ENCODE measurements at places on chromosomes 11 and 22.

- no peak for DNase-seq
These were observed 7.6 kb downstream of the AP2A2 start for GRCh38 chr11:933142-933851.

DNA sequence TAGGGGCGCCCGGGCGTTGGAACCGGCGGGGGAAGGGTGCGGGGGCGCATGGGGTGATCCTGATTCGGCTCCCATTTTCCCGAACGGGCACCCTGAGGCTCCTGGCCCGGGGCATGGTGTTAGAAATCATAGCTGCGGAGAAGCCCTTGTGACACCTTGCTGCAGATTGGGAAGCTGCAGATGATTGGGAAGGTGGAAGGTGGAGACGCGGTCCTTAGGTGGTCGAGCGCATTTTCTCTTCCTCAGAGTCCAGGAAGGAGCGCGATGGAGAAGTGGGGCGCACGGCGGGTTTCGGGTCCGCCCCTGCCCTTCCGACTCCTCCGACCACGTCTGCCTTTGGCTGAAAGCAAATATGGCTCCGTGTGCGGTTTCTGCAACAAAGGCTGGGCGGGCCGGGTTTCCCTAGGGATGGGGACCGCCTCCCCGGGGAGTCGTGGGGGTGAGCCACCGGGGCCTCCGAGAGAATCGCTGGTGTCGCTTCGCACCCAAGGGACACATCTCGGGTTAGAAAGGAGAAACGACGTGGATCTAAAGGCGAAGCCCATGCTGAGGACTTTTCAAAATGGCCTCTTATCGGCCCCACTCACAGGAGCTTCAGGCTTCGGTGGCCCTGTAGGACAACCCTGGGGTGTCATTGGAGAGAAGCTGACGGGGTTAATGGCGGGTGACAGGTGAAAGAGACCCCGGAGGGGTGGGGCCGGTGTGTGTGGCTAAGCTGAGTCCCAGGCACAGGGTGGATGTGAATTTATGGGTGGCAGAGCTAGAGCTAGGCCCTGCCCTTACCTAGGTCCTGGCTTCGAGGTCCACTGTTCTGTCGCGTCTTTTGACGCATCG lies 707 bp upstream of the FTH1 start:
- peak; percentile 55 for DNase-seq

DNA sequence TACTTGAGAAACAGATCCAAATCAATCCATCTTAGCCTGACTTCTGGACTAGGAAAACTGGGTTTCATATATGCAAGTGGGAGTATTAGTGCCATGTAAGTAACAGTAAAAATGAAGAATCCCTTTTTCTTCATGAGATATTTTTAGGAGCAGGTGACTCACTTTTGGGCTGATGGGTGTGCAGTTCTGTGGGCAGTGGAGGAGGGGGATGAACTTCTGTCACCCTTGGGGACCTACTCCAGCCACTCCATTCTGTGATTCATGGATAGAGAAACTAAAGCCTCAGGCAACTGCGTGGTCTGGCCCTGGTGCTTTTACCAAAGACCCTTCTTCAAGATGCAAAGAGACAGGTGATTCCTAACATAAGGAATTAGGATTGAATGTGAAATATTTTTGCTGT lies 208.6 kb upstream of the NARS2 start:
- no peak for DNase-seq

DNA sequence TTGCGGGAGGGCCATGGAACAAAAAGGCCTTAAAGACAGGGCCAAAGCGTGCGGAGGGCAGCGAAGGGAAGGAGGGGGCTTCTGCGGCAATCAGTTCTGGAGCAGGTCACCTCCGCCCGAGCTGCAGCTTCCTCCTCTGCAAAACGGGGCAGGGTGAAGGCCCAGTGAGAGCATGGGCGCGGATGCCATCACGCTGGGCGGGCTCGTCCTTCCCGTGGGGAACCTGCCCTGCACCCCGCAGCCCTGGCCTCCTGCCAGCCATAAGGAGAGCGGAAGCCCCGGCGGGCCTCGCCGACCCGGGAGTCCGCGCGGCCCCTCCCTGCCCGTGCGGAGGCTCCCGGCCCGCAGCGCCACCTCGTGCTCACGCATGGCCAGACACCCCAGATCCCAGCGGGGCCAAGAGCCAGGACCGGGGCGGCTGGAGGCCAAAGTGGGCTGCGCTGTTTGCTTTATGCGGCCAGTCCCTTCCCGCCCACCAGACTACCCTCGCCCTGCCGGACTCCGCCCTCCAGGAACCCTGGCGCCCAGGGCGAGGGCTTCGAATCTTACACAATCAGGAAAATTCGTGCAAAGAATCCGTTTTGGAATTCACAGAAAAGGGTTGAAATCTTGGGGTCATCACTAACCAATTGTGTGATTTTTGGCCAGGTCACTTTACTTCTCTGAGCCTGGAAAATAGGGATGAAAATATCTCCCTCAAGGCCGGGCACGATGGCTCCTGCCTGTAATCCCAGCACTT lies 16.1 kb downstream of the TSKU start:
- peak; percentile 89 for DNase-seq

DNA sequence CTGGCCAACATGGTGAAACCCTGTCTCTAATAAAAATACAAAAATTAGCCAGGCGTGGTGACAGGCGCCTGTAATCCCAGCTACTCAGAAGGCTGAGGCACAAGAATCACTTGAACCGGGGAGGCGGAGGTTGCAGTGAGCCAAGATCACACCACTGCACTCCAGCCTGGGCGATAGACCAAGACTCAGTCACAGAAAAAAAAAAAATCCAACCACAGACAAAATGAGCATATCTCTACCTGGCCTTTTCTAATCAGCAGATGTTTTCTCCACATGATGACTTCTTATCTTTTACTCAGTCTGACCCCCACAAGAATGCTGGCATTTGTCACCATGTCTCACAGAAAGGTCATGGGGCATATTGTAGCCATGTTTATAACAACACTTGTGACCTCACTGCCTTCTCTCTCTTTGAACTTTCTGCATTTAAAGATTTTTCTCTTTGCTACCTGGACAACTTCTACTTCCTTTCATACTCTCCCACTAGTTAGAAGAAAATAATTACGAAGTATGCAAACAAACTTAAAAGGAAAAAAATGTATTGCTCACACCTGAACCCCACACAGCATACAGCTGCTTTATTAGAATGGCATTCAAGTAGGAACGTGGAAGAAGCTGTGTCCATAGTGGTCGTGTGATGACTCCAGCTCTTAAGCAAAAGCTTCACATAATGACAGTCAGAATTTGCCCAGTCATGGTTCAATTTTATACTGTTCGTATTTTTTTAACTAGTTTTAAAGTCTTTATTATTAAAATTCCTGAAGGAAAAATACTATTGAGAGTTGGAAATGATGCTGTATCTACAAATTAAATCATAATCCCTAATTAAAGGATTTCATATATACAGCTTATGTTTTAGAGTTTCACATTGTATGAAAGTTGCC lies 65.4 kb downstream of the ZC3H12C start:
- no peak for DNase-seq

DNA sequence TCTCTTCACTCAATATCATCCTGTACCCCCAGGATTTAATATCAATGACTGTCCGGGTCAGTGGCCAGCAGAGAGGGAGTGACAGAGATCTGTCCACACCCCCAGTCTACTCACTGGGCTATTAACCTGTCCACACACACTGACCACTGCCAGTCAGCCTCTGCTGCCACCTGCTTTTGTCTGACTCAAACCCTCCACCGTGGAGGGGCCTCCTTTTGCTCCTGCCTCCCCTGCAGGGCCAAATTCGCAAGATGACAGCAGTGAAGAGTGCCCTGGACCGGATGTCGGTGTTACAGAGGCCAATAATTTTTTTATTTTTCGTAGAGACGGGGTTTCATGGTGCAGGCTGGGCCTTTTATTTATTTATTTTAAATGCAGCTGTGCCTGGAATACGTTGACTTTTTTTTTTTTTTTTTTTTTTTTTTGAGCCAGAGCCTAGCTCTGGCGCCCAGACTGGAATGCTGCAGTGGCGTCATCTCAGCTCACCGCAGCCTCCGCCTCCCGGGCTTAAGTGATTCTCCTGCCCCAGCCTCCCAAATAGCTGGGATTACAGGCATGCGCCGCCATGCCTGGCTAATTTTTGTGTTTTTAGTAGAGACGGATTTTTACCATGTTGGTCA lies 5.1 kb downstream of the PDXP start:
- DNase-seq = peak; percentile 58

GRCh38 chr11:118132385-118133151 lies 20.1 kb downstream of the SCN4B start:
- DNase-seq = no peak

- DNase-seq = no peak
These were observed 36.6 kb downstream of the METTL15 start for GRCh38 chr11:28144808-28145207.

DNA sequence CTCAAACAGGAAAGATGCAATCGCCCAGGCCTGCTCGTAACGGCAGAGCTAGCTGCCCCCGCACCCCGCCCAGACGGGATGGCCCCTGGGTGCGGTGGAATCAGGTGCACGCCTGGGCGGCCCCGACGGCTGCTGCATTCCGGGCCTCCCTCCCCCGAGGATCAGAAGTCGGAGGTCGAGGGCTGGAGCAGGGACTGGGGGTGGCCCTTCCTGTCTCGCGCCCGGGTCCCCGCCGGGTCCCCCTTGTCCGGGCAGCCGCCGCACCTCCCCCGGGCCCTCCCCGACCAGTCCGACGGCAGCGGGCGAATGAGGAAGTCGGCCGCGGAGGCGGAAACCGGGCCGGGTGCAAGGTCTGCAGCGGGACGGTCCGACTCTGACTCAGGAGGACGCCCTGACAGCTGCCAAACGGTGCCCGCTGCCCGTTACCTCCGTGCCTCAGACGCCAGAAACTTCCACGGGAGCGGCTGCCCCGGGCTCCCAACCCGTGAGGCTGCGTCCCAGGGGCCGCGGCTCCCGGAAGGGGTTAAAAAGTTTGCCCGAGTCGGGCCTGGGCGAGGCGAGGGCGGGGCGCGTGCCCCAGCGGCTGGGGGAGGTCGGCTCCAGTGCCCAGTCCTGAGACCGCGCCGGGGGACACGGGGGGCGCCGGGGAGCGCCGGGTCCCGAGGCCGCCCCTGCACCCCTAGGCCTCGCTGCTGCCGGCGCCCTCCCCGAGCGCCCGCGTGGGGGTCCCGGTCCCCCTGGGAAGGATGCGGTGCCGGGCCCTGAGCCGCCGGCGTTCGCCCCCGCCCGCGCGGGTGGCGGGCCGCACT lies 663 bp downstream of the MYH9 start:
- peak; percentile 48 for DNase-seq

DNA sequence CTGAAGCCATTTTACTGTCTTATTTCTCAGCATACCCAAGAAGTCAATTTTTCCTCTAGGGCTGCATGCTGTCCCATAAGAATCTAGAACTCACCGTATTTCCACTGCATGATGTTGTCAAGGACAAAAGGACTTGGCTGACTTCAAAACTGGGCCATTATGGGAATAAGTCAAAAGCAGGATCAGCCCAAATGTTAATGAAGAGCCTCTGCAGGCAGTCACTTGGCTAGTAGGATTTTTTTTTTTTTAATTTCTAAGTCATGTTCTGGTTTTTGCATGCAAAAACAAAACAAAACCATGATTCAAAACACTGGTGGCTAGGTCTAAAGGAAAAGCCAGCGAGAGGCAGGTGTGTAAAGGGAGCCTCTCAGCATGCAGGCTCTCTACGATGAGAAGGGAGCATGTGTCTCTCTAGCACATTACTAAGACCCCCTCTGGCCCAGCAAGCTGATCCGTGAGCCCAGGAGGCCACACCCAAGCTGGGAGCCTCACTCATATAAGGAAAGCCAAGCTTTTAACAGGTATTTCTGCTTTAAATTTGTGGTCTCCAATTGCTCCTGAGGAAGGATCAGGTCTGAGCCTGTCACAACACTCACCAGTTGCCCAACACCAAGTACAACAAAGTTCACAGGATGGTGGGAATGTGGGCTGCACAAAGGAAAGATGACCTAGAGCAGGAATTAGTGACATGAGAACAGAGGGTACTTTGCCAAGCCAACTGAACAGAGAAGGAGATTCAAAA lies 21.4 kb upstream of the STK33 start:
- no peak for DNase-seq

- DNase-seq = no peak
These were observed 21.4 kb downstream of the ADM start for GRCh38 chr11:10326012-10326964.

GRCh38 chr22:41557401-41558240 lies 3.2 kb upstream of the CSDC2 start:
- DNase-seq = peak; percentile 96

- no peak for DNase-seq
These were observed 68.1 kb downstream of the UBASH3B start for GRCh38 chr11:122723576-122723975.

DNA sequence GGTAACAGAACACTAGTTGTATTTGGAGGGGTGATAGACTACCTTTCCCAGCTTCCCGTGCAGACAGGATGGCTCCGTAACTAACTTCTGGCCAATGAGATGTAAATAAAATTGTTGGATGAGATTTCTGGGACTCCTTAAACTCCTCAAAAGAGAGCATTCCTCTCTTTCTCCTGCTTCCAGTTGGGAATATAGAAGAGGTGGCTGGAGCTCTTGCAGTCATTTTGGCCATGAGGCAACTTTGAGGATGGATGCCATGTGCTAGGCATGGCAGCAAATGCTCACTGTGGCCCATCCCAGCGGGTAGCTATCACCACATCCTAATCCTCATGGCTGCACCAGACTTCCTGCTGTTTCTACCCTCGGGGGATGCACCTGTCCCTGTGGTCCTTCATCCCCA lies 7.4 kb downstream of the MB start:
- DNase-seq = no peak

DNA sequence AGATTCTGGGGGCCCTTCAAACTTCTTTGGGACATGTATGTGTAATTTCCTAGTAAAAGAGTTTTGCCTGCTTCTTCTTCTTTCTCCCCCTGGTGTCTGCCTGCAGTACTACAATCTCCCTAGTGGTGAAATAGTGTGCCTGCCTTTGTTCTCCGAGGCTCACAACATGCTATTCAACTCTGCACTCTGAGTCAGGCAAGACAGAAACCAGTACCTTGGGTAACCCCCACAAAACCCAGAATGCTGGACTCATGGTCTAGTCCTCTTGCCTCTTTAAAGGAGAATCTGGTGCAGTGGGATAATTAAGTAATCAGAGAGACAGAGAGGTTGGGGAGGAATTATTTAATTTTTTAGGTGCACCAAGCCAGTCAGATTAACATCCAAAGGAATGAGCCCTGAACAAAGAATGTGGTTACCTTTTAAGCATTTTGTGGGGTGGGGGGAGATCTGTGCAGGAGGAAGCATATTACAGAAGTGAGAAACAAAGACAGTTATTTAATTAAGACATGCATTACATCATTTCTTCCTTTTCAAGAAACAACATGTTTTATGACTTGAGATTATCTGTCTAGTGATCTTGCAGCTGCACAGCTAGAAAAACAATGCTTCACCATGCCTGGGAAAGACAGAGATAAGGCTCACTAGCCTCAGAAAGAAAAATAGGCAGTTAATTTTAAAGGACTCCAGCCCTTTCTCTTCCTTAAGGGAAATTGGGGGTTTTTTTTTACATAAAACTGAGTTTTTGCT lies 11.0 kb upstream of the MS4A6A start:
- DNase-seq = peak; percentile 45
